ENCODE measurements at places on chromosomes 16 and 17.

DNA sequence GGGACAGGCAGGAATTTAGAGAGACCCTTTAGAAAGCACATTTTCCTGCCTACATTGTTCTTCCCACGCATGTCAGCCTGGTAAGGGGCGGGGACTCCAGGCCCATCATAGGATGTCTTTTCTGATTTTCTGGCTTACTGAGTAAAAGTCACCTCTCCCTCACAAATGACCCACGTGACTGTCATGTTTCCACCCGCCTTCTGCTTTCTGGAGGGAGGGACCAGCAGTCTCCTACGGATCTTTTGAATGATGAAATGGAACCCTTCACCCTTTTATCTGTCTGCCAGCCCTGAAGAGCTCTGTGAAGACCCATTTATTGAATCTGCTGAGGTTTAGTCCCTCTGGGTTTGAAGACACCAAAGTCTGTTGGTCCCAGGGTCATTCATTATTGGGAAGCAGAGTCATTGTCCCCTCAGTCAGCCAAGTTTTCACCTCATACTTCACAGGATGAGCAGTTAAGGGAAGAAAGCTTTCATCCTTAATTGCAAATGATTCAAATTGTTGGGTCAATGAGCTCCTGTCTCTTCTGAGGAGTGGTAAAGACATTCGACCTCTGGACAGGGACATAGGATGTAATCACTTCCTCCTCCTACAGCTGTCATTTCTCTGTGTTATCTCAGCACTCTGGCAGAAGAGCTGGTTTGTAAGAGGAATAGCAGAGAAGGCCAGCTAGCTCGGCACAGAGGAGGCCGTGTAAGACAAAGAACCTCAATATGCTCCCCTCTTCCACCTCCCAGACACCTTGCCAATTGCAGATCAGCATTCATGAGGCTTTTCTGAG lies 446.1 kb downstream of the HS3ST3B1 start:
- DNase-seq = no peak

DNA sequence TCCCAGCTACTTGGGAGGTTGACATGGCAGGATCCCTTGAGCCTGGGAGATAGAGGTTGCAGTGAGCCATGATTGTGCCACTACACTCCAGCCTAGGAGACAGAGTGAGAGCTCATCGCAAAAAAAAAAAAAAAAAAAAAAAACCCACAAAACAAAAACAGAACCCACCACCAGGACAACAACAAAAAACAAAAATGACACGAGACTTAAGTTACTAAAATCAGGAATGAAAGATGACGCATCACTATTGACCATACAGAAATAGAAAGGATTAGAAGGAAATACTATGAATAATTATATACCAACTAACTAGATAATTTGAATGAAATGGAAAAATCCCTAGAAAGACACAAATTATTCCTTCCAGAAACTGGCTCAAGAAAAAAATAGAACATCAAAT lies 432.4 kb upstream of the PMFBP1 start:
- DNase-seq = no peak

DNA sequence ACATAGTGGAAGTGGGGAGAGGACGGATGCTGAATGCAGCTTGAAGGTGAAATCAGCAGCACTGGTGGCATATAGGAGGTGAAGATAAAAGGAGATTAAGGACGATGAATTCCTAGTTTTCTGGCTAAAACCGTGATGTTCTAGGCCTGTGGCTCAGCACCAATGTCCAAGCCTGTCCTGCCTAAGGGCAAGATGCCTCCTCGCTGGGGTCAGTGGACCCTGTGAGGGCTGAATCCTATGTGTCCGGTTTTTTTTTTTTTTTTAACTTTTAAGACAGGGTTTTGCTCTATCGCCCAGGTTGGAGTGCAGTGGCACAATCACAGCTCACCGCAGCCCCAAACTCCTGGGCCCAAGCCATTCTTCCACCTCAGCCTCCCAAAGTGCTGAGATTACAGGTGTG lies 12.8 kb downstream of the CPNE2 start:
- no peak for DNase-seq

DNA sequence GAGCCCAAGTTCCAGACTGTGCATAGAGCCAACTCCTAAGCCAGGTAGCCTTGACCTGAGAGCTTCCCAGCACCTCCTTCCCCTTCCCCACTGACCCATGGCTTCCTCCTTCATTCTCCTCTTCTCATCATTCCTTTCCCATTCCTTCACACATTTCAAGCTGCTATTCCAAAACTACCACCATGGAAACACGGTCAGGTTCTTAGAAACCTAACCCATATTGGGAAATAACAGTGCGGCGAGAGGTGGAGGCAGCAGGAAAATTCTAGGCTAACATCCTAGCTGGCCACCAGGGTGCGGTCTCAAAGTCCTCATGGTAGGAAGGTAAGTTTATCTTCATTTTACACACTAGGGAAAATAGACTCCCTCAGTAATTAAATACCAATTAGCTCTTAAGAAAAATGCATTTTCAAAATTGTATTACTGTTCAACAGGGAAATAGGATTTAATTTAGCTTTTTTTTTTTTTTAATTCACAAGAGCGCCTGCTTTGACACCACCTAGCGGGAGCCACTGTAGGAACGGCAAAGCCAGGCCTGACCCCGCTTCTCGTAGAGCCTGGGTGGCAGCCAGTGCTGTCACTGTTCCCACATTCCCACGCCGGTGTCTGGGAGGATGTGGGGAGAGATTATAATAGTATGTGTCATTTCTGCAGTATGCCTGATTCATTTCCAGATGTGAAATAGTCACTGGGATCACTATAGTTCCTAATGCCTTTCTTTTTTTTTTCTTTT lies 14.0 kb upstream of the SPHK1 start:
- no peak for DNase-seq

GRCh38 chr17:15651583-15652110 lies 32.1 kb upstream of the FBXW10B start:
- no peak for DNase-seq

GRCh38 chr16:456891-457483 lies 31.5 kb downstream of the RAB11FIP3 start:
- no peak for DNase-seq

DNA sequence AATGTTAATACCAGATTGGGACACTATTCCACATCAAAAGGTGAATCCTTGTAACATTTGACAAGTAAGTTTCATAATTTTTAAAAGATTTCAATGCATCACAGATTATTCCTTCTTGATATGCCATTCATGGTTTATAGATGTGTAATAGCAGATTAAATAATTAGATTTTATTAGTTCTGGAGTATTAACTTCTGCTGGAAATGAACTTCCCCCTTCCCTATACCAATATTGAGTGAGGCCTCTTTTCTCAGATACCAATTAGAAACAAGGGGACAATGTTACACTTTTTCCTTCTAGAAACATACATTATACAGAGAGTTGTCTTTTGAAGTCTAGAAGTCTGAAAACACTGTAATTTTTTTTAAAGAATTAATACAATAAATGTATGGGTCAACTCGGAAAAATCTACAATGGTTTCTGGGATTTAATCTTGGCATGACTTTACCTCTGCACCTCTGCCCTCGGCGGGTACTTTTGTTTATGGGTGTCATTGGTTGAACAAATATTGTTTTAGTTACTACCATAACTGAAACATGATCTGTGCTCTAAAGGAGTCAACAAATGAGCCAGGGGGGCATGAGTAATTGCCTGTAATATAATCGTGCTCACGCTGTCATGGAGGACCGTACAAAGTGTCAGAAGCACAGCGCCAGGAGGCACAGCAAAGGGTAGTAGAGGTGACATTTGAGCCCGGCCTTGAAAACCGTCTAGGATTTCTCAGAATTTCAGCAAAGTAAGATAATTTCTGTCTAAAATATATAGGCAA lies 8.2 kb downstream of the LRRC37B start:
- no peak for DNase-seq

GRCh38 chr16:83530293-83530692 lies 277.5 kb upstream of the HSBP1 start:
- no peak for DNase-seq

DNA sequence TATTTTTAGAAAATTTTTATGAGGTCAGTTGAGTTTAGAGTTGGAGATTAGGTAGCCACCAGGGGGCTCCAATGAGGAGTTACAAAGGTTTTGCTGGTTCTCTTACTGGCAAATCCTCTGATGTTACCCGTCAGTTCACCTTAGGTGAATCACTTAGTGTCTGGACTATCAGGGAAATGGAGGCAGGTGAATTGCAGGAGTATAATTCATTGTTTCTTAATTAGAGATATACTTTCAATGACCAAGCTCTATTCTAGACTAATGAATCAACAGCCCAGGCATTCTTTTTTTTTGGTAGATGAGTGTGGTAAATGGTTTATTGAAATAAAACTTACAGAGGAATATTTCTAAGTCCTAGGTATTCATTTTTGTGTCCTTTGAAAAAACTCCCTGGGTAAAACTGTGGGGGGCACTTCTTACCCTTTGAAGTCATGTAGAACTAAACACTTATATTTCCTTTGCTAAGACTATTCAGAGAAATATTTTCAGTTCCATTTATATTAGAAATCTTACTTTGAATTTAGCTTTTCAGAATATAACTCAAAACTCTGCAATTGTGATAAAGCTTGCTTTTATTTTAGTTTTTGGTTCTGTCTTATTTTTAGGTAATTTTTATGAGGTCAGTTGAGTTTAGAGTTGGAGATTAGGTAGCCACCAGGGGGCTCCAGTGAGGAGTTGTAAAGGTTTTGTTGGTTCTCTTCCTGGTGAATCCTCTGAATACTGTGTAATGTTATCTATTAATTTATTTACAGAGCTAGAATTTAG lies 17.7 kb downstream of the PSMD11 start:
- no peak for DNase-seq

DNA sequence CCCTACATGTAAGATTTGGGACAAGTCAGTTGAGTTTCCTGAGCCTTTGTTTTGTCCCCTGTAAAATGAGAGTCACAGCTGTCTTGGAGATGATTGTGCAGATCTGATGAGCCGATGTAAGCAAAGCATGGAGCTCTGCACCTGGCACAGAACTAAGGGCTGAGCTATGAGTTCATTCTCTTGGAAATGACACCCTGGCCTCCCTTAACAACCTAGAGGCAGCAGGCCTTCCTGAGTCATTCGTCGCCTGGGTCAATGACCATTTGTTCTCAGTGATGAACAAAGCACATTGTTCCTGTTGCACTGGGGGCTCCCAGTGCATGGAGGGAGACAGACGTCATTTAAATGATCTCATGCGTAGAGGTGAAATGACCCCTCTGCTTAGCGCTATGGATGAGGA lies 62.8 kb upstream of the GCSH start:
- DNase-seq = no peak

DNA sequence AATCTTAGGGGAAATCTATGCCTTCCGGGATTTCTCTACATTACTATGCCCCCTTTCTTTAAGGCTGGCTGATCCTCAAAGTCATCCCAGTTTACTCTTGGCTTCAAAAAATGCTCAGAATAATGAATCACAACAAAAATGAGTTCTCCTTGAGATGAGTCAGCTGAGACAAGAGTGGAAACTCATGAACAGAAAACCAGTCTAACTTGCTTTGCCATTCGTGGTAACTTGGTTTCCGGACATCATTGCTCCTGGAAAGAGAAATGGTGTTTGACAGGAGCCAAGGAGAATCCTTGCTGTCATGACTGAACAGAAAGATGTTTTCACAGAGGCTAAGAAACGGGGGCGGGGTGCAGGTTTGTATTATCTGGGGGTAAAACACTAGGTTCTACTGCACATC lies 435.6 kb upstream of the DYNLRB2 start:
- no peak for DNase-seq

DNA sequence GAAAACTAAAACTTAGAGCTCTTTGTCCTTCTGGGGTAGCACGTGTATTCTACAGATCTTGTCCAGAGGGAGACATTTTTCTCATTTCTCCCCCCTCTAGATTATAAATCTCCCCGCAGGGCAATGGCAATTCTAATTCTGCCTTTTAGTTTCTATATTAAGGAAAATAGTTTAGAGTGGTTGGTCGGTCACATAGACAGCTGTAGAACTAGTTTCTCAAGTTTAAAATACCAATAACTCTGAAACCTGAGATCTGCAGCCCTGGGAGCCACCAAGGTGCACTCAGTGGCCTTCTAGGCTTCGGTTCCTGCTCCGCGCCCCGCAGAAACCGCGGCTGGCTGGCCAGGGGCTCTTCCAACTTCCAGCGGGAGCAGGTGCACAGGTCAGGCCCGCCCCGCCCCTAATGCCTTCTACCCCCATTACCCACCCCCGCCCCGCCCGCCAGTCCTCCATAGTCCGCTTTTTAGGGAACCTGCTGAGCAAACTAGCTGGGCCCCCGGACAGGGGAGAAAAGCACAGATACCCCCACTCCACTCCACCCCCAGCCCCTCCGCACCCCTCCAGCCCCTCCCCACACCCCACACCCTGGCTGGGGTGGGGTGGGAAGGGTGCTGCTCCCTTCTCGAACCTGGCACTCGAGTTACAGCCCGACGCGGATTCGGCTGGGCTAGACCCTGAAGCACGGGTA lies 431 bp downstream of the SLFN11 start:
- peak; percentile 20 for DNase-seq

GRCh38 chr16:89200124-89200849 lies at the start of gene SLC22A31:
SLC22A31 (minus strand) TSS chr16:89200537; CDS start chr16:89200501, 36 bp downstream.
- no peak for DNase-seq

GRCh38 chr16:89981414-89981813 lies 32.9 kb downstream of the DEF8 start:
- DNase-seq = no peak

DNA sequence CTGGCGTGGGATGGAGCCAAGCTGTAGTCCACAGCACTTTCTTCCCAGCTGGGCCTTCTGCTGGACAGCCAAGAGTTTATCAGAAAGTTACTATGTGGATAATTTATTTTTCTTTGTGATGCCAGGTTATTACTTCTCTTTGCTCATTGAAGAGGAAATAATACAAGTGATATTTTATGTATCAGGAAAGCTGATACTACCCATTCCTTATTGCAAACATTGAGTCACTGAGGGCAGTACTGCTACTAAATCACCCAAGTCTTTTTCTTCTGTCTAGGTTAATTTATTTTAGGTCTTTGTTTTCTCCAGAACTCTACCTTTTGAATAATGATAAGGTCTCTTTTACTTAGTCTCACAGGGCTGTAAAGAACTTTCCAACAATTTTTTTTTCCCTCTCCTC lies 8.3 kb downstream of the NUP93 start:
- no peak for DNase-seq

DNA sequence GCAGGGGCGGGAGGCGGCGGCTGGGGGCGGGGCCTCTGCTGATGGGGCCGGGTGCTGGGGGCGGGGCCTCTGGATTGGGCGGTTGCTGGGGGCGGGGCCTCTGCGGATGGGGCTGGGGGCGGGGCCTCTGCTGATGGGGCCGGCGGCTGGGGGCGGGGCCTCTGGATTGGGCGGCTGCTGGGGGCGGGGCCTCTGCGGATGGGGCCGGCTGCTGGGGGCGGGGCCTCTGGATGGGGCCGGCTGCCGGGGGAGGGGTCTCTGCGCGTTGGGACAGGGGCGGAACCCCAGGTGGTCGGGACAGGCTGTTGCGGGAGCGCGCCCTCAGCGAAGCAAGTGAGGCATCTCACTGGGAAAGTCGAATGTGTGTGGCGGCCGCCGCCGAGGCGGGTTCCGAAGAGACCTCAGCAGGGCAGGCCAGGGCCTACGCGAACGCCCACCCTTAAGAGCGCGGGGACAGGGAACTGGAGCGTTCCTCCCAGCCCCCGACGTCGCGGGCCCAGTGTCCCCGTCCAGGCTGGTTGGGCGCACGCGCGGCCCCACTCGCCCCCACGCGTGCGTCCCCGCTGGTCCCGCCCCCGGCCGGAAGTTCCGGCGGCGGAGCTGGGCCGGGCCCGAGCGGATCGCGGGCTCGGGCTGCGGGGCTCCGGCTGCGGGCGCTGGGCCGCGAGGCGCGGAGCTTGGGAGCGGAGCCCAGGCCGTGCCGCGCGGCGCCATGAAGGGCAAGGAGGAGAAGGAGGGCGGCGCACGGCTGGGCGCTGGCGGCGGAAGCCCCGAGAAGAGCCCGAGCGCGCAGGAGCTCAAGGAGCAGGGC lies at the start of gene STUB1:
STUB1 (plus strand) TSS at position 597 of the 811 bp plus-strand sequence; CDS start at position 713, 116 bp downstream.
- DNase-seq = peak; percentile 87

GRCh38 chr17:41212524-41213169 lies 13.8 kb upstream of the KRTAP9-2 start:
- no peak for DNase-seq

- DNase-seq = no peak
Measured at GRCh38 chr16:1142911-1143310, 10.0 kb upstream of the CACNA1H start.
